Vein endothelial cell (primary cell): ENCODE measurements at places on chromosomes 7 and 10. TPM values are rescaled to one million over a fixed set of nuclear protein-coding genes. Genes with fewer than 3 reads are reported as not detected.

The OR6B1 gene
- not detected in 2 replicates for total RNA-seq

The CPA2 gene
- total RNA-seq: not detected in 2 replicates

The STEAP4 gene
- total RNA-seq: not detected in 2 replicates

The PANK1 gene
- 2.0 and 3.2 TPM in 2 replicates for total RNA-seq

The NKX1-2 gene
- total RNA-seq: not detected in 2 replicates

The MCM10 gene
- 5.6 and 18.0 TPM in 2 replicates for total RNA-seq
